ENCODE measurements at places on chromosomes 6 and 20.
A peak's percentile ranks its signal among the peaks of the same experiment; 100 is the strongest.

DNA sequence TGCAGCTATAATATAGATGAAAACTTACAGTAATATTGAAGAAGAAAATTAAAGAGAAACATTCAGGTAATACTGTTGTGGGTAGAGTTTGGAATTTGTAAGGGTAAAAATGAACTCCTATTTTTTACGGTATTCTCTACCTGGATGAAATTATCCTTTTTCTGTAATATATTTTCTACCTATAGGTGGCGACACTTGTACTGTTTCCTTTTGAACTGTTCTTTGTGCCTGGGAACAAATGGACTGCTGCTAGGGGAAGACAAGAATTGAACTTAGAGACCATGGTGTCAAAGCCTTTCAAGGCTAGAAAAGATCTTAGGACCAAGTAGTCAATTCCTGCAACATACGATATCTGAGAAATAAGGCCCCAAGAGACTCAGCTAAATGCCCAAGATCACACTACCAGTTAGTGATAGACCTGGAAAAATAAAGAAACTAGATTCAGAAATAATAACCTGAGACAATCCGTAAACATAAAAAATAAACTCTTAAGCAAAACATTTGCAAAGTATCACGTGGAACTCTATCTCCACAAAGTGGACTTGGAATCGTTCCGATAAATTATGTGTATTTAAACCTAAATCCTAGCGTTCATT, 383.8 kb downstream of the TFAP2A start:
- no peak for DNase-seq

DNA sequence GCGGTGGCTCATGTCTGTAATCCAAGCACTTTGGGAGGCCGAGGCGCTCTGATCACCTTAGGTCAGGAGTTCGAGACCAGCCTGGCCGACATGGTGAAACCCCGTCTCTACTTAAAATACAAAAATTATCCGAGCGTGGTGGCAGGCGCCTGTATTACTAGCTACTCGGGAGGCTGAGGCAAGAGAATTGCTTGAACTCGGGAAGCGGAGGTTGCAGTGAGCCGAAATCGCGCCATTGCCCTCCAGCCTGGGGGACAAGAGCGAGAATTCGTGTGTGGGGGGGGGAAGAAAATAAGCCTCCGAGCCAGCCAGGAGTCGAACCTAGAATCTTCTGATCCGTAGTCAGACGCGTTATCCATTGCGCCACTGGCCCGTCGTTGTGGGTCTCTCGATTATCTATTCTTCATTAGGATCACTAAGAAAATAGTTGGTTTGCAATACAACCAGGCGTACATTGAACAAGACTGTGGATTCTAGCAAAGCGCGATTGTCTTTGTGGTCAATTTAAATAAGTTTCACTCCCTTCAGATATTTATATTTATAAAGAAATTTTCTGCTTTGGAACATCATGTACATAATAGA, 33.9 kb upstream of the PRSS16 start:
- peak; percentile 65 for DNase-seq

DNA sequence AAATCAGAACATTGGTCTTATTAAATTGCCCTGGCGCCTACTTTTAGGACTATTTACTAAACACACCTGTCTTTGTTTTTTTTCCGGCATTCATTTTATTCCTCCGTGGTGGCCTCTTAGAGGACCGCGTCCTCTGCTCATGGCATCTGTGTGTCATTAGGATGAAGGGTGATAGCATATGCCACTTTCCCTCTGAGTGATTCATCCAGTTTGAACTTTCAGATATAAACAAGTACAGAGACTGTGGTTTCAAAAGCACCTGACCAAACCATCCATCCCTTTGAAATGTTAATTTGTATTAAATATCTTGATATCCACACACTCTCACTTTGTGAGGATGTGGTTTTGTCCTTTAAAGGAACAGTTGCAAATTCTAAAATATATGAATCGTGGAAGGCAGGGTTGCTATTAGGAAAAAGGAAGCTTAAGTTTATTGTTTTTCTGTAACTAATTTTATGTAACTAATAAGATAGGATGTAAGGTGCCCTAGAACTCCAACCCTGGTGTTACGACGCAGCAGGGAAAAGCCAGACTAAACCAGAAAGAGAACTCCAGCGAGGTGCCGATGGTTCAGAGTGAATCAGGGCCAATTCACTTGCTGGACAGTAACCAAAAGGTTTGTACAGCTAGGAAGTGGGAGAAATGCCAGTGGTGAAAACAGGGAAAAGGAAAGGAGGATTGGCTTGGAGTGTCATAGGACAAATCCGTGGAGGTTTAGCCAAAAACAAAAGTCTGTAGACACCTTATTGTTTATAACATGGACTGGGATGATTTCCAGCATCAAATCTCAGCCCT, 98.7 kb downstream of the SHLD1 start:
- DNase-seq: no peak

DNA sequence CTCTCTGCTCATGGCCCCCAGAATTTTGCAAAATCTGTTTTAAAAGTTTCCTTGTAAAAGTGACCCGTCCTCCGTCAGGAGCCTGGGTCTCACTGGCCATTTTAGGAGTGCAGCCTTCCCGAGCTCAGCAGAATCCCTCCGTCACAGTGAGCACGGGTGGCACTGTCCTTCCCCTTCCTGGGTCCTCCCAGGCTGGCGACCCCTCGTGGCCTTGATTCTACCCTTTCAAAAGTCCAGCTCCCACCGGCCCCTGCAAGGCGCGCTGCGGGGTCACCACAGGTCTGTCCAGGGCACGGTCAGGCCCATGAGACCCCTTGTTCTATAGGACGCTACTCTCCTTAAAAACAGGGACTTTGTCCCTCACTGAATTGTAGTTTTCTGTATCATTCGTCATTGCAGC, 112.7 kb downstream of the PSMB1 start:
- no peak for DNase-seq

DNA sequence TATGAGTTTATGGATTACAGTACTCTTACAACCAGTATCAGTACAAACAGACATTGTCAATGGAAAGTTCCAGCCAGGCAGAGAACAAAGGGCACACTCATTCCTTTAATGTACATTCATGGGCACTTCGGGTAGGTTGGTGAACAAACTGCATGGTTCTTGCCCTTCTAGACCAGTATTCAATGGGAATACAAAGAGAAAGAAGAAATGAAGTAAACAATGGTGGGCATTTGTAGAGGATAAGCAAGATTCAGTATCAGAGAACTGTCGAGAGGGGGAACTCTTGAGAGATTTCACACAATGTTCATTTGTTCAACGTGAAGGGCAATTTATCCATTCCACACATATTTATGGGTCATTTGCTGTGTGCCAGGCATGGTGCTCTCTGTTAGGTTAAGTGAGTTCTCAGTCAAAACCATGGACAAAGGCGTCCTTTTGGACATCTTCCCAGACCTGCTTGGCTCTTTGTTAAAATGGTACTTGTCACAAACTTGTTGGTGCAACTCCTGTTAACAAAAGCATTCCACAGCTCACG, 714.8 kb downstream of the DHX35 start:
- DNase-seq: no peak

- DNase-seq: no peak
Measured at GRCh38 chr20:13220194-13220903, 725 bp upstream of the ISM1 start.

GRCh38 chr6:105803442-105803841, 282.7 kb upstream of the PRDM1 start:
- peak; percentile 10 for DNase-seq

GRCh38 chr6:41546475-41546865, 289 bp downstream of the FOXP4 start:
- no peak for DNase-seq

- no peak for DNase-seq
Measured at GRCh38 chr20:58938541-58938940, 42.5 kb upstream of the NELFCD start.

DNA sequence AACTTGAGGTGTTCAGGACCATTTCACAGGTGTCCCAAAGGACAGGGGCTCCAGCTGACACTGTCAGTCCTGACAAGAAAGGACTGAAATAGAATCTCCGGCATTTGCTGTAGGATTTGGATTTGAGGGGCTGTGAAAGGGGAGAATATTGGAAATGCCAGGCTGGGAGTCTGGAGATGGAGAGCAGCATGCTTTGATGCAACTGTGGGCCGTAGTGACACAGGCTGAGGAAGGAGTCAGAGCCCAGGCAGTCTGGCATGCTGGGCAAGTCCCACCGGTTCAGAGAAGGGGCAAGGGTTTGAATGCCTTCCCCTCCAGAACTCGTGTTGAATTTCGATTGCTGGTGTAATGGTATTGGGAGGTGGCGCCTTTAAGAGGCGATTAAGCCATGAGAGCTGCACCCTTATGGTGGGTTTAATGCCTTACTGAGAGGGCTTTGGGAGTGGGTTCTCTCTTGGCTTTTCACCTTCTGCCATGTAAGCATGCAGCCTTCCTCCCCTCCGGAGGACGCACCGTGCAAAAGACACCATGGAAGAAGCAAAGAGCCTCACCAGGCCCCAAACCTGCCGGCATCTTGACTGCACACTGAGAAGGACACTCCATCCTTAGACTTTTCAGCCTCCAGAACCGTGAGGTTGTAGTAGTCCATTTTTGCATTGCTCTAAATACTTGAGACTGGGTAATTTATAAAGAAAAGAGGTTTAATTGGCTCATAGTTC, 9.4 kb upstream of the PYGB start:
- DNase-seq: peak; percentile 75

DNA sequence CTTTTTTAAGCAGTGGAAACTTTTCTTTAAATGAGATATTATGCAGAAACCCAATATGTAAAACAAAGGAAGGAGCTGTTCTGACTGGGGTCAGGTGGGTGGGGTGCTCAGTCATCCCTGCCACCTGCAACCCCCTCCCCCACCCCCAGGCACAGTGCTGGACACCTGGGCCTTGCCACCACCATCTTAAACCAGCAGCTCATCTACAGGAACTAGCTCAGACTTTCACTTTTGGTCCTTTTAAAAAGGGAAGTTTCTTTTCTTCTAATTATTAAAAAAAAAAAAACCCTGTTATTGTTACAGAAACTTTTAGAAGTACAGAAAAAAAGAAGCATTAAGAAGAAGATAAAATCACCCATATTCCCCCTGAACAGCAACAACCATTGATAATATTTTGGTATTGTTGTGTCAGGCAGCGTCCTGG, 37.1 kb downstream of the PPP1R16B start:
- DNase-seq: no peak

- DNase-seq: no peak
Measured at GRCh38 chr20:46948081-46948480, 53.4 kb downstream of the EYA2 start.

DNA sequence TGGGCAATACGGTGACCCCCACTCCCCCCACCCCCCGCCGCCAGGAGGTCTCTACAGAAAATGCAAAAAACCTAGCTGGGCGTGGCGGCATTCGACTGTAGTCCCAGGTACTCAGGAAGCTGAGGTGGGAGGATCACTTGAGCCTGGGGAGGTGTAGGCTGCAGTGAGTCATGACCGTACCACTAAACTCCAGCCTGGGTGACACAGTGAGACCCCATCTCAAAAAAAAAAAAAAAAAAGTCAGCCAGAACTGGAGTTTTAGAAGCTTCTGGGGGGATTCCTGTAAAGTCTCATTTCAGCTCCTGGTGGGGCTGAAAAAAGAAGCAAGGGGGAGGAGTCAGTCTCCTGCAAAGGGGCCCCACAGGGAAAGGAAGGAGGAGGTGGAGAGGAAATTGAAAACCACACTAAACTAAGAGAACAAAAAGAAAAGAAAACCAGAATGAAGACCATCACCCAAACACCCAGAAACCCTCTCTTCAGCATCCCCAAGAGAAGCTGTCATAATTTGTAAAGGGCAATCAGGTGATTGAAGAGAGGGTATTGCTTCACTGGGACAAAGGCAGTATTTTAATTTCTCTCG, 50.4 kb downstream of the NOL4L start:
- DNase-seq: no peak

DNA sequence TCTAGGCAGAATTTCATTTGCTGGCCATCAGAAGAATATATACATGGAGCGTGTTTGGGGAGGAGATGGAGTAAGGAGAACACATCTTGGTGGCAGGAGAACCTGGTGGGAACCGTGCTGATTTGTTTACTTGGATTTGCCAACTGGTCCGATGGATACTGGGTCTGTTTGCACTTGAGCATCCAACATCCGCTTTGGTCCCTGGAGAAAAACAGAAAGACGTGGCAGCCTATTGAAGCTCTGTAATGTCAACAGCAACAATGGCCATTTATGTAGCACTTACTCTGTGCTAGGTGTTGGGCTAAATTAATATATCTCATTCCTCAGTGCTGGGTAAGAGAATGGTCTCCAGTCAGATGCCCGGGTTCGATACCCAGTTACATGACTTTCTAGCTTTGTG, 125.6 kb downstream of the BCAS1 start:
- DNase-seq: no peak

DNA sequence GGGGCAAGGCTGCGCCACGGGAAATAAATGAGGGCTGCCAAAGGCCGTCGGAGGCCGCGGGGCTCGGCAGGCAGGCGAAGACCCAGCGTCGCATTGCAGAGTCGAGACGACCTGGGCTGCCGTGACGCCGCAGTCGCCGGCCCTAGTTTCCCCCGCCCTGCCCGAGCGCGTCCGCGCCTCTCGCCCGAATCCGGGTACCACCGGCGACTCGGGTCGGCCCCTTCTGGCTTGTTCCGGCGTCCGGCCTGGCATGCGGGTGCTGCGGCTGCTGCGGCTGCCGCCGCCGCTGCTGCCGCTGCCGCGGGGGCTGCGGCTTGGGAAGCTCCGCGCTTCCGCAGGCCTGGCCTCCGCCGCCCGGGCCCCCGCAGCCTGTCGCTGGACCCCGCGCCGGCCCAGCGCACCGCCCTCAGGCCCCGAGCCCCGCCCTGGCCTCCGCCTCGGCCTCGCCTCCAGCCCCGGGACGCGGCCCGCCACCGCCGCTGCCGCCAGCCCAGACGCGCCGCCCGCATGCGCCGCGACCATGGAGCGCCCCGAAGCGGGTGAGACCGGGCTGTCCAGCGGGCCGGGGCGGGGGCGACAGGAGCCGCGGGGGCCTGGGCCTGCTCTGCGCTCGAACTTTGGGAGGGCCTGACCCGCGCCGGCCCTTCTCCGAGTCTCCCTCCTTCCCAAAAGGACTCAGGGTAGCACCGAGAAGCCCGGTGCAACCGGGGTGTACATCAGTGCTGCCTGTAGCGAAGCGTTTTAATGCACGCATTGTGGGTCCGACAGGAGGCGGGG, at the start of gene AKAP7:
TSS of gene AKAP7 (plus strand) at position 224 of the 777 bp plus-strand sequence. CDS start at position 521, 297 bp downstream.
- peak; percentile 37 for DNase-seq

DNA sequence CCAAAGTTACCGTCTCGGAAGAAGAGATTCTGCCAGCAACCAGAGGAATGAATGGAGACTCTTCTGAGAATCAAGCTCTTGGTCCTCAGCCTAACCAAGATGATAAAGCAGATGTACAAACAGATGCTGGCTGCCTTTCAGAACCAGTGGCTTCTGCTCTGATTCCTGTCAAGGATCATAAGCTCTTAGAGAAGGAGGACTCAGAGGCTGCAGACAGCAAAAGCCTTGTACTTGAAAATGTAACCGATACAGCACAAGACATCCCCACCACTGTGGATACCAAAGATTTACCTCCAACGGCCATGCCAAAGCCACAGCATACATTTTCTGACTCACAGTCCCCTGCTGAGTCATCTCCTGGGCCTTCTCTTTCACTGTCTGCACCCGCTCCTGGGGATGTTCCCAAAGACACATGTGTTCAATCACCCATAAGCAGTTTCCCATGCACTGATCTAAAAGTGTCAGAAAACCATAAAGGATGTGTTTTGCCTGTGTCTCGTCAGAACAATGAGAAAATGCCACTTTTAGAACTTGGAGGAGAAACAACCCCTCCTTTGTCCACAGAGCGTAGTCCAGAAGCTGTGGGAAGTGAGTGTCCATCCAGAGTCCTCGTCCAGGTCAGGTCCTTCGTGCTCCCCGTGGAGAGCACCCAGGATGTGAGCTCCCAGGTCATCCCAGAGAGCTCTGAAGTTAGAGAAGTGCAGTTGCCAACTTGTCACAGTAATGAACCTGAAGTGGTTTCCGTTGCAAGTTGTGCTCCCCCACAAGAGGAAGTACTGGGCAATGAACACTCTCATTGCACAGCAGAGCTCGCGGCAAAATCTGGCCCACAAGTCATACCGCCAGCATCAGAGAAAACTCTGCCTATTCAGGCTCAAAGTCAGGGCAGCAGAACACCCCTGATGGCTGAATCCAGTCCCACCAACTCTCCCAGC, 109.6 kb downstream of the RTN4IP1 start:
- peak; percentile 93 for DNase-seq
